ENCODE measurements at places on chromosomes 12 and 14.

DNA sequence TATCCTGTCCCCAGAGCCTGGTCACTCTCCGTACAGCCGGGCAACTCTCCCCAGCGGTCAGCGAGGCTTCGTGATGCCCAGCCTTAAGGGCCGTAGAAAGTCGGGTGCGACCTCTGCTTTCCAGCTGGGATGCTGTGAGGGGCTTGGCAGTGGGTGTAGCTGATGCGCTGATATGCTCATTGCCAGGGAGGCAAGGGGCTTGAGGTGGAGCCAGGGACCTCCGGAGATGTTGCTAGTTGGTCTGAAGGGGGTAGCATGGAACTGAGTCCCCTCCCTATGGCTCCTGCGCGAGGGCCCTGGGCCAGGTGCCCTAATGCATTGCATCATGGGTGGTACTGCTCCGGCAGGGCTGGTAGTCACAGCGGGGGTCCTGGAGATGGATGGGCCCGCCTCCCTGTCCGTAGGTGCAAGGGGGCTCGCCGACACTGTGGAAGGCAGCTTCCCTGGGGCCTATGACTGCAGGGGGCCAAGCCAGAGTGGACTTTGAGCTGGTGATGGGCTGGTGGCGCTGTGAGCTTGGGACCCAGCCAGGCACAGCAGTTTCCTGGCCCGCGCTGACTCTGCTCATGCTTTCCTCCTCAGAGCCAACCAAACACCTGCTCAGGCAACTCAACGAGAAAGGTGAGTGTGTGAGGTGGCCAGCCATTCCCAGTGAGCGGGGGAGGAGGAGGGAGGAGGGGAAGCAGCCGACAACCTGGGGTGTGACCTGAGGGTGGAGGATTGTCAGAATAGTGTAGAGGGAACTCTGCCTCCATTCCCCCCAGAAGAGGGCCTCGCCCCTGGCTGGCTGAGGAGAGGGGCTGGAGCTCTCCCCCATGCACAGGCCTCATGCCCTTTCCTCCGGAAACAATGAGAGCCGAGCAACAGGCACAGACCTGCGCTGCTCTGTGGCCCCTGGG is 32.3 kb downstream of the PLEKHG3 start:
- no peak for DNase-seq

DNA sequence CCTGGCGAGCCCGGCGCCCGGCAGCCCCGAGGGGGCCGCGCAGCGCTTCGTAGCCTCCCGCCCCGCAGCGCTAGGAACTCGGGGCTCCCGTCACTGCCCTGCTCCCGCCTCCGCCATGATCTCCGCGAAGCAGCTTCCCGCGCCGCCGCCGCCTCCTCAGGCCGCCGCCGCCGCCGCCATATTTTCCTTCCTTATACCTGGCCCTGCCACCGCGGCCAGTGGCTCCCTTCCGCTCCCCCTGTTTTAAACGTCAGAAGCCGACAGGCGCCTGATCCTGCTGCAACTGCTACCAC is 286 bp downstream of the PPP4R3A start:
- no peak for DNase-seq

DNA sequence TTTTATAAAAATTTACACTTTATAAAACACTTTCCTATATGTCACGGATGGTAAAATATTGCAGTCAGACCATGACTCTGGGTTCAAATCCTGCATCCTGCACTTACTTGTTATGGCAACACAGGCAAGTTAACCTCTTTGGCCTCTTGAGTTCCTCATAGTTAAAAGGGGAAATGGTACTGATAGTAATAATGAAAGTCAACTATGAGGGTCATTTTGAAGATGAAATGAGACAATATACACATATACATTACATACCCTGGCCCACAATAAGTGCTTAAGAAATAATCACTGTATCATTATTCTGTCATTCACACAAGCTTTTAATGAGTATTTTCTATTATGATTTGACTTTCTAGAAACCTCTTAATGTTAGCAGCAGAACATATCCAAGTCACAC is 64.4 kb downstream of the C12orf42 start:
- no peak for DNase-seq

DNA sequence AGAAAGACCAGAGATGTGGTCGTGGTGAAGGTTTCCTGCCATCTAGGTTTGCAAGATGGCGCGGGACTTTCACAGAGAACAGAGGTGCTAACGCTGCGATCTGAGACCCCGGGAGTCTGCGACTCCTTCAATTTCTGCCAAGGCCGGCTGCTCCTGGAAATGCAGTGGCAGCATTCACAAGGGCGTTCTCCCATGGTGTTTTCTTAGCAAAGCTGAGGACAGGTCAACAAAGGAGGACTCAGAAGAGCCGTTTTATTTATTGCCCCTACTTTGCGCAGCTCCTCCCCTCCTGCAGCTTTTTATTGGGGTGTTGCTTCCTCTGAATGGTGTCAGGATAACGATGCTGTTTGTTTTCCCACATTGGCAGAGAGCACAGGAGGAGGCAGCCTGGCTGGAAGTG is 86.3 kb downstream of the TMEM132C start:
- DNase-seq, result no peak

- no peak for DNase-seq
Observed at GRCh38 chr12:39616251-39616650, 3.4 kb downstream of the ABCD2 start.

GRCh38 chr12:120215766-120216735 is 15.1 kb upstream of the RPLP0 start:
- DNase-seq, result no peak

DNA sequence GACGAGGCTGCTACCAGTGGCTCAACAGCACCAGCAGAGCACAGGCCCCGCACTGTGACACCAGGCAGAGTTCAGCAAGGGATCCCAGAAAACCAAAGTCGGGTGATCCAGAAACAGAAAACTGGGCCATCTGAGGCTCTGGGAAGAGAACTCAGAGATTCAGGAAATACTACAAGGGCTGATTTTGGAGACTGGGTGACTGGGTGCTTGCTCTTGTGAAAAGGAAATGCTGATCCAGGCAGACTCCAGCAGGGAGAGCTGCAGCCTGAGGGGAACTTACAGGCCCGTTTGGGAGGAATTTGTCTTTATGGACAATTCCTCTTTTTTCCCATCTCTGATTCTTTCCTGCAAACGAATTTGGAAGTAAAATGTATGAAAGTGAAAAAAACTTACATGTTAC is 28.2 kb downstream of the FOXN3 start:
- no peak for DNase-seq

Data from activated naive CD4-positive, alpha-beta T cell treated with Interleukin-2 at 50 U/mL for 16 hours (primary cell).